NCI-H748 treated with DMSO at 0.1 percent for 48 hours (cell line): ENCODE measurements at places on chromosomes 1 and 21.
A peak's percentile ranks its signal among the peaks of the same experiment; 100 is the strongest.

- no peak for DNase-seq
These were observed 397.1 kb upstream of the VAMP3 start for GRCh38 chr1:7373876-7374562.

DNA sequence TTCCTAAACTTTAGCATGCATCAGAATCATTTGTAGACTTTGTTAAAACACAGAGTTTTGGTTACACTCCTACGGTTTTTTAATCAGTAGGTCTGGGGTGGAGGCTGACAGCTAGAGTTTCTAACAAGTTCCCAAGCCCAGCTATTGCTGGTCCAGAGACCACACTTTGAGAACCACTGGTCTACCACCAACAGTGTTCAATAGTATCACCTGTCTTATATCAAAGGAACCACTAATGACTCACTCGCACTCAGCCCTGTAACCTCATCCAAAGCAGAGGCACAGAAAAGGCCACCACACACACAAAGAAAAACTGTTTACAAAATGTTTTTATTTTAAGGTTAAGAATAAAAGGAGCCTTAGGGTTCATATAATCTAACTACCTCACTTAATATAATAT, 68.7 kb downstream of the HIVEP3 start:
- DNase-seq = no peak

DNA sequence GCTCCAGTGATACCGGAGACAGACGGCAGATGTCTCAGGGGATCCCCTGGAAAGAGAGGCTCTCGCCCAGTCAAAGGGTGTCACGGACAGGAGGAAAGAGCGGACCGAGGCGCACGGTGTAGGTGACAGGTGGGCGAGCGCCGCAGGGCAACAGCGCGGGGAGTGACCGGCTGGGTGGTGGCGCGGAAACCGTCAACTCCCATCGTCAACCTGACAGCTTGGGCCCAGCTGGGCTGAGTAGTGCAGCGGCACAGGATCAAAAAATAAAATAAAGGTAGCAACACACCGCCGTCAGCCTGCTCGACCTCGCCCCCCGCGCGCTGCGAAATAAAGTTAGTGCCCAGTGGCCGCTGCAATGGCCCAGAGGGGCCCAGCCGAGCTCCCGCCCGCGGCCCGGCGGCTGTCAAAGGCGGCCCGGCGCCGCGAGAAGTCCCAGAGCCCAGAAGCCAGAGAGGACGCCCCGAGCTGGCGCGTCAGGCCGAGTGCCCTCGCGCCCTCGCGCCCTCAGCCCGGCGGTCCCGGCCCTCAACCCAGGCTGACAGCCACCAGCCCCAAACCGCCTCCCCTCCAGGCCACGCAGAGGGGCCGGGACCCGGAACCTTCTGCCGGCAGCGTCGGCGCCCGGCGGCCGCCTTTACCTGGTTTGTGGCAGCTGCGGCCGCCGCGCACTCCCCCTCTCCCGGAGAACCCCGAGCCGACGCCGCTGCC, at the start of gene LYST:
TSS of gene LYST (minus strand) at position 702 of the 708 bp plus-strand sequence. CDS start 36,489 bp downstream, outside the sequence.
- DNase-seq = peak; percentile 16

- no peak for DNase-seq
These were observed 17.4 kb downstream of the TFAP2E start for GRCh38 chr1:35590476-35591040.

DNA sequence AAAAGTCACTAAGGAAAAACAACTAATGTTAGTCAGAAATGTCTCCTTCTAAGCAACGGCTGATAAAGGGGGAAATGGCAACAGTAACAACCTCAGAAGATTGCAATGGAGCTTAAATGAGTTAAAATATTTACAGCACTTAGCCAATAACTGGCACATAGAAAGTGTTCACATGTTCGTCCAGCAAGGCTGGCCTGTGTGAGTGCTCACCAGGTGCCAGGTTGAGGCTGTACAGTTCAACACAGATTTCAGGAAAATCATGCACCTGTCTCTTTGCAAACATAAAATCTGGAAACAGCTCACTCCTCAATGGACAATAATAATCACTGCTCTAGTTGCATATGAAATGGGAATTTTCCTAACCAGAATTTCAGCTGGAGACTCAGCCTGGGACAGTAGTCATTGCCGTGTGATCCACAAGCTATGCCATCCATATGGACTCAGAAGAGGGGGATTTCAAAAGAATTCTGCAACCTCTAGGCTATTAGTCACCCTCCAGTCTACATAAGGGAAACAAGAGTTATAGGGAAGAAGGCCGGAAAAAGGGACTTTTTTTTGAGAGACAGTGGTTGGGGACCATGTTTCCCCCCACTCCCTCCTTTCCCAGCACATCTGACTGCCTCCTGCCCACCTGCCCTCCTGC, 68.6 kb downstream of the SYDE2 start:
- DNase-seq = no peak

DNA sequence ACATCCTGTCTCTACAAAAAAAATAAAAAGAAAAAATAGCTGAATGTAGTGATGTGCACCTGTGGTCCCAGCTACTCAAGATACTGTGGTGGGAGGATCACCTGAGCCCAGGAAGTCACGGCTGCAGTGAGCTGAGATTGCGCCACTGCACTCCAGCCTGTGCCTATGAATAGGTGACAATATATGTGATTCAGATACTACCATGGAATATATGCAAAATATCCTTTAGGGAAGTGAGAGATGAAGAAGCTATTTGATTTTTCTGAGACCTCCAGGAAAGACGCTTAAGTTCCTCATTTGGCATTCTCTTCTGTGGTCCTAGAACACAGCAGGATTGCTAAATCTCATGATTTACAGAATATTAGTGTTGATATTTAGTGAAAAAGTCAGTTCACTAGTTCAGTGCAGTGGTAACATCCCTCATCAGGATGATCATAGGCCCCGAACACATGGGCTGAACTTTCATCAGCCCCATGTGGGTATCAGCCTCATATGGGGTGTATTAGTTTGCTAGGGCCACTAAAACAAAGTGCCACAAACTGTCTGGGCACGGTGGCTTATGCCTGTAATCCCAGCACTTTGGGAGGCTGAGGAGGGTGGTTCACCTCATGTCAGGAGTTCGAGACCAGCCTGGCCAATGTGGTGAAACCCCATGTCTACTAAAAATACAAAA, 6.0 kb upstream of the VASH2 start:
- DNase-seq = no peak

DNA sequence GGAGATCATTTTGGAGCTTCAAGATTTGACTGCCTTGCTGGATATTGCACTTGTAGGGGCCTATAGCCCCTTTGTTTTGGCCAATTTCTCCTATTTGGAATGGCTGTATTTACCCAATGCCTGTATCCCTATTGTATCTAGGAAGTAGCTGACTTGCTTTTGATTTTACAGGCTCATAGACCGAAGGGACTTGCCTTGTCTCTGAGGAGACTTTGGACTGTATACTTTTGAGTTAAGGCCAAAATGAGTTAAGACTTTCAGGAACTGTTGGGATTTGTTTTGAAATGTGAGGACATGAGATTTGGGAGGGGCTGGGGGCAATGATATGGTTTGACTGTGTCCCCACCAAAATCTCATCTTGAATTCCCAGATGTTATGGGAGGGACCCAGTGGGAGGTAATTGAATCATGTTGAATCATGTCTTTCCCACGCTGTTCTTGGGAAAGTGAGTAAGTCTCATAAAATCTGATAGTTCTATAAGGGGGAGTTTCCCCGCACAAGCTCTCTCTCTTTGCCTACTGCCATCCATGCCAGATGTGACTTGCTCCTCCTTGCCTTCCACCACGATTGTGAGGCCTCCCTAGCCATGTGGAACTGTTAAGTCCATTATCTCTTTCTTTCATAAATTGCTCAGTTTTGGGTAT, 276.1 kb downstream of the LMX1A start:
- DNase-seq = no peak

DNA sequence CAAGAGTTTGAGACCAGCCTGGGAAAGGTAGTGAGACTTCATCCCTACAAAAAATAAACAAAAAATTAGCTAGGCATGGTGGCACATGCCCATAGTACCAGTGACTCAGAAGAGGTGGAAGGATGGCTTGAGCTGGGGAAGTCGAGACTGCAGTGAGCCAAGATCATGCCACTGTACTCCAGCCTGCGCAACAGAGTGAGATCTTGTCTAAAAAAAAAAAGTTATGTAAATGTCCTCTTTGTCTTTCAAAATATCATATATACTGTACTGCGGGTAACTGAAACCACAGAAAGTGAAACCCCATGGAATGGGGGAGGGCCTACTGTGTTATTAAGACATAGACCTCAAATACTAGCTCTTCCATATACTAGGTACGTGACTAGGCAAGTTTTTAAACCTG, 20.8 kb downstream of the ACADM start:
- DNase-seq = no peak

GRCh38 chr1:48059289-48059688, 62.1 kb upstream of the TRABD2B start:
- DNase-seq = no peak

GRCh38 chr1:8317647-8318381, at the start of gene SLC45A1:
TSS of gene SLC45A1 (plus strand) at chr1:8318114. CDS start at chr1:8324330, 6,216 bp downstream.
- peak; percentile 28 for DNase-seq

DNA sequence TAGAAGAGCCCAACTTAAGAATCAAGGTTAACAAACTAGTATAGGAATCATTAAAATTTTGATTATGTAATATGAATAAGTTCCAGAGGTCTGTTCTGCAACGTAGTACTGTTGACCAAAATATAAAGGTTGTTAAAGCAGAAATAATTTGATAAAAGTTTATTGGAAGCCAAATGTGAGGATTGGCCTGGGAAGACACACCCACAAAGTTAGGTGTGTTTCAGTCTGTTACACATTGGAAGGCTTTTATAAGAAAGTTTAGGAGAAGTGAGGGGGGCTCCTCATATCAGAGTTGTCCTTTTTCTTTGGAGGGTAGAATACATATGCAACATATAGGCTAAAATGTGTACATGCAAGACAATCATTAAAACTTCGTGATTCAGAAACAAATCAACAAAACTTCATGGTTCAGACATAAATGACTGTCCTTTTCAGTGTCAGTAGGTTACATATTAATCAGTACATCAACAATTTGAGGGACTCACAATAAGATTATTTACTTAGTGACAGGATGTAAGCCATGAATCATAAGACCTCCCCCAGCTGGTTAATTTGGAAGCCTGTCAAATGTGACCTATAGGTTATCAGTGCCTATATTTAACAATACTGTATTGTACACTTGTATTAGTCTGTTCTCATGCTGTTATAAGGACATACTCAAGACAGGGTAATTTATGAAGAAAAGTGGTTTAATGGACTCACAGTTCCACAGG, 245.0 kb upstream of the B3GALT2 start:
- DNase-seq = no peak

DNA sequence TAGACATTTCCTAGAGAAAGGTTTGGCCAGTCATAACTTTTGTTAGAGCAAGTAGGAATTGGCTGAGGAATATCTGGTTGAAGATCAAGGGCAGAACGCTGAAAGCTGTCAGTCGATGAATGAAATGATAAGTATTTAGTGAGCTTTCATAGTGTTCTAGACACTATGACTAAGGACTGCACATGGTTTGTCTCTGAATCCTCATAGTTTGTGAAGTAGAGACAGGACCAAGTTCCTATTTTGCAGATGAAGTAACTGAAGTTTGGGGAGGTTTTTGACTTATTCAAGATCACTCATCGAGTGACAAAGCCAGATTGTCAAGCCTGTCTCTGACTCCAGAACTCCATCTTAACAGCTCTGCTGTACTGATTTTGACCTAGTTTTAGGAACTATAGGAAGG, 4.7 kb downstream of the ELOA start:
- no peak for DNase-seq

DNA sequence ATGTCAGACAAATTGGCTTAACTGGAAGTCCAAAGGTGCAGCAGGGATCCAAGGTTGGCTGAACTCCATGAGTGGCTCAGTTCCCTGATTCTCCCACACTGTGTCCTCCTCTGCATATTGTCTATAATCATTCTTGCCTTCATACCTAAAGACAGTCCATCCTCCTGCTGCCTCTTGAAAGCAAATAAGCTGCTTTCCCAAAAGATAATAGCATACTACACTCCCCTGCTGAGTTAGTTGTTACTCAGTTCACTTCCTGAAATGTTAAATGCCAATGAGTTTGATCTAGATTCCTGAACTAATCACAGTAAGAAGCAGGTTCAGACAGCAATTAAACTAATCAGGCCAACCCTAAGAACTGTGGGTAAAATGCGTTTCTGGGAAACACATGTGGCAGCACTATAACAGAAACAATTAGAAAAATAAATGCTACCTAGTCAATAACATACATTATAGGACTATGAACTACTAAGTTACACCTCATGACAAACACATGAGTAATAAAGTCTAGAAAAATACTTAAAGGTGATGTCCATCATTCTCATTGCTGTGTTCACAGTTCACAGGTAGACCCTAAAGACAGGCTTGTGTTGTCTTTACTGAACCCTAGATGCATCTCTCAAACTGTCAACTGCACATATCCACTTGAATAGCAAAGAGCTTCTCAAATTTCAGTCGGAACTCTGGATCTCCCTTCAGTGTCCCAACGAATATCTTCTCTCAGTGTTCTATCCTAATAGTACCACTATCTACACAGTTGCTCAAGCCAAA, 50.8 kb upstream of the BOLA1 start:
- peak; percentile 33 for DNase-seq

GRCh38 chr1:176905648-176906047, 258.9 kb downstream of the ASTN1 start:
- no peak for DNase-seq

DNA sequence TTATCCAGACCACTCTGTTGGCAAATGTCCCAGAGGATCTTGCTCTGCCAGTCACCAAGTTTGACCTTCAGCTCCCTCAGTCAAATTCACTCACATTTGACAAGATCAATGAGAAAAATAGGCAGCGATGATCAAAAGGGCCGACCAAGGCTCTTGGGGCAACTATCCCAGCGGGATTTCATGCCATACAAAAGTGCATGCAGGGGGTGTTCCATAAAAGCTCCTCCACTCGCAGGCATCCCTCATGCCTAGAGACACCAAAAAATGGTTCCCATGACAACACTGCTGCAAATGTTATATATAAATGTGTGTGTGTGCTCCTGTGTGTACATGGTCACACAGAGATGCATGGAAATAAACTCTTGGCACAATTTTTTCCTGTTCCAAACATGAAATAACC, 16.2 kb upstream of the EIF4G3 start:
- no peak for DNase-seq

- DNase-seq = no peak
These were observed 17.6 kb downstream of the GPR137B start for GRCh38 chr1:236159704-236160539.

- no peak for DNase-seq
These were observed 282.3 kb downstream of the USH2A start for GRCh38 chr1:216140730-216141524.

DNA sequence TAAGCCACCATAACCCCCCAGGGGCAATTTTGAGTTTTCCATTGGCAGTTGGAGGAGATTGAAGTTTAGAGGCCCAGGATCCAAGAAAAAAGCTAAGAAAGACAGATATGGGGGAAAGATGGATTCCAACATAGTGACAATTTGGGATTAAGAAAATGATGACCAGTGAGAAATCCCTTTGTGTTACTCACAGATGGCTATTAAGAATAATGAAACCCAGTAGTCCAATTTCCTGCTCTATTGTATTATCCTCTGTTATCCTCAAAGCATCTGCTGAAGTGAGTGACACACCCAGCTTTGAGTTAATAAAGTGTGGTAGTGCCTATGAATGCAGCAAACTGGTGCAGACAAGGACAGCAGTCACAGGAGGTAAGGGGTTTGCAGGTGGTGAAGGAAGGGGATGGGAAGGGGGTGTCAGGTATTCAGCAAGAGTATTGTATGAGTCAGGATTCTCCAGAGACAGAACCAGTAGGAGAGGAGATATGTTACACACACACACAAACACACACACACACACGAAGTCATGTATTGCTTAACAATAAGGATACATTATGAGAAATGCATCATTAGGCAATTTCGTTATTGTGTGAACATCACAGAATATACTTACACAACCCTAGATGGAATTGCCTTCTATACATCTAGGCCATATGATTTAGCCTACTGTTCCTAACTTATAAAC, 112.4 kb upstream of the VANGL1 start:
- peak; percentile 79 for DNase-seq
